ENCODE measurements at places on chromosomes 6 and 20.

- no peak for DNase-seq
Measured at GRCh38 chr6:158033751-158034702, 52.4 kb downstream of the SYNJ2 start.

GRCh38 chr6:33772082-33772830 is 16.7 kb downstream of the LEMD2 start:
- DNase-seq, result no peak

GRCh38 chr6:7051780-7052442 is 55.9 kb upstream of the RREB1 start:
- no peak for DNase-seq

DNA sequence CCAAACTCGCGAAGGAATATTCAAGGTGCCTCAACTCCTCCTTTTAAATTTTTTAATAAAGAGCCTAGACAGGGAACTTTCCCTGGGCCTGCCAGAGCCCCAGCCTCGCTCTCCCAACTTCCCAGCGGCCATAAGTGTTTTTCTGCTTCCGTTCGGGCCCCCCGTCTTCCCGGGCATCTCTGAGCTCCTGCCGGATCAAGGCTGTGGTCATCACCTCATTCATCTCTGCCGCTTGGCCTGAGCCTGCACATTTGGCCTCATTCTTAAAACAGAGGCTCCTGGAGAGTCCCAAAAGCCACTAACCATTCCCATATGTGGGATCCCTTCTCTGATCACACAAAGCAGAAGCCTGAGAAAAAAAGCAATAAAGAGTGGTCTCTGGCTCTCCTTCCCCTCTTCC is 969.1 kb upstream of the DEFB115 start:
- no peak for DNase-seq

DNA sequence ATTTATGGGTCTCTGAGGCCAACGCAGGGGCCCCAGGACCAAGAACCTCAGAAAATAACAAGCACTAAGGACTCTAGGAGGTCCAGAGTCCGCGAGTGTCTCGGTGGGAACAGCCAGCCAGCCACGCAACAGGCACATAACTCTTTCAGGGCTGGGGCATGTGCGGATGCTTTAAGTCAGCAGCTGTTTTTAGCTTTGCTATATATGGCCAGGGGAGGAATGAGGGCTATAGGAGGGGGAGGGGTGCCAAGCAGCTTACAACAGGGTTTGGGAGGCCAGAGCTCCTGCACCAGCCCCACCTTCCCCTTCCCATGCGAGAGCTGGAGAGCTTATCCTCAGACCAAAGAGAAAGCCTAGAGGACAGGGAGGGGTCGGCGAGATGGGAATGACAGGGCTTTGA is 6.2 kb downstream of the JPH2 start:
- DNase-seq, result no peak

- no peak for DNase-seq
Measured at GRCh38 chr6:71312089-71312488, 23.5 kb downstream of the OGFRL1 start.

DNA sequence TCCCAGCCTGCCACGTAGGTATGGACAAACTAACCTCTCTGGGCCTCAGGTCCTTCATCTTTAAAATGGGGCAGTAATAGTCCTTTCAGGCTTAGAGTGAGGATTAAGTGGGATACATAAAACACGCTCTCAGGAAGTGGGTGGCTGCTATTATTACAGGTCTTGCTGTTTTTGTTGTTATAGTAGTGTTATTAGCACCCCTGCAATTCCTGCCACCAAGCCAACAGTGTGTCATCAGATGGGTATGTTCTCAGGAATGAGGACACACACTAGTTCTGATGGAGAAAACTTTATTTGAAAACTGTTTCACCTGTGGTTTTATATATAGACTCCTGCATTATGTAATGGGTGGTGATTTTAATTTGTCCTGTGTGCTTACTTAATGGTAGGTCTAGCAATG is 131.7 kb downstream of the LRRC1 start:
- no peak for DNase-seq

GRCh38 chr6:75624335-75624734 is 22.7 kb downstream of the SENP6 start:
- DNase-seq, result no peak

DNA sequence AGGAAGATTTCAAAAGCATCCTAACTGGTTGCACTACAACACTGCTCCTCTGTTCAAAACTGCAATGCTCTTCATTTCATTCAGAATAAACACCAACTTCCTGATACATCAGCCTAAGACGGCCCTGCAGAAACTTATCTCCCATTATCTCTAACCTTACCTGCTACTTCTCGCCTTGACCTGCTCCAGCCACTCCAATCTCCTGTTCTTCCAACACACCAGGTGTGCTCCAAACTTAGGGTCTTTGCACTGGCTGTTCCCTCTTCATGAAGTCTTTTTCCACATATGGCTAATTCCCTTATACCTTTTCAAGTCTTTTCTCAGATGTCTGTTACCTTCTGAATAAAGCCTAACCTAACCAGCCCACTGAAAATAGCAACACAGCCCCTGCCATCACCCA is 32.1 kb downstream of the PHIP start:
- no peak for DNase-seq

DNA sequence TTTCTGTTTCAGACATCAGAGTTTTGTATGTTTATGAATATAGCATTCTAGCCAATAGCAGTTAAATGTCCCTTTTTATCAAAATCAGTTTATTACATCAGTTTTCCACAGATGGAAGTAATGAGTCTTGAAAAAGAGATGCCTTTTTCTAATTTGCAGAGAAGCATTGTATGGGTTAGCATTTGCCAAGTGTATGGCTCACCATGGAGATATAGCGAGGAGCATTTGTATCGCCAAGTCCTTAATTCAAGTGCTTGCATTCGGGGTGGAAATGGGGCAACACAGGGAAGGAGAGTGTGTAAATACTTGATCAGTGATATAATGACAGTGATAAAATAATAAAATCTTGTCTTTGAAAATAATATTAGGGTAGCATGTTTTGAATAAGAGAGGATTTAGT is 42.9 kb downstream of the TXLNB start:
- DNase-seq, result no peak

GRCh38 chr20:53642196-53643030 is 48.8 kb upstream of the ZNF217 start:
- peak; percentile 71 for DNase-seq

DNA sequence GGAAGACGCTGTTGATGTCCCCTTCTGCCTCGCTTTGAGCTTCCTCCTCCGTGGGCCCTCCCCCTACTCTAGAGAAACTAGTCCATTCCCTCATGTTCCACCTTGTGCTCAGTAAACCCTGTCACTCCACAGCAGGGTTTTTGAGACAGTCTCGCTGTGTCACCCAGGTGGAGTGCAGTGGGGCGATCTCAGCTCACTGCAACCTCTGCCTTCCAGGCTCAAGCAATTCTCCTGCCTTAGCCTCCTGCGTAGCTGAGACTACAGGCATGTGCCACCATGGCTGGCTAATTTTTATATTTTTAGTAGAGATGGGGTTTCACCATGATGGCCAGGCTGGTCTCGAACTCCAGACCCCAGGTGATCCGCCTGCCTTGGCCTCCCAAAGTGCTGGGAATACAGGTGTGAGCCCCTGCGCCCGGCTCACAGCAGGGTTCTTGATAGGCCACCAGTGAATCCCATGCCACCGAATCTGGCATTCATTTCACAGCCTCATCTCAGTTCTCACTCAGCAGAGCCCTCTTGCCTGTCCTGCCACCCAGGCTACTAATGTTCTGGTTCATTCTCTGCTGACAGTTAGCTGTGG is 36.0 kb downstream of the PANK2 start:
- no peak for DNase-seq
